NCI-H2171 (cell line): ENCODE measurements at places on chromosomes 2 and 18.

DNA sequence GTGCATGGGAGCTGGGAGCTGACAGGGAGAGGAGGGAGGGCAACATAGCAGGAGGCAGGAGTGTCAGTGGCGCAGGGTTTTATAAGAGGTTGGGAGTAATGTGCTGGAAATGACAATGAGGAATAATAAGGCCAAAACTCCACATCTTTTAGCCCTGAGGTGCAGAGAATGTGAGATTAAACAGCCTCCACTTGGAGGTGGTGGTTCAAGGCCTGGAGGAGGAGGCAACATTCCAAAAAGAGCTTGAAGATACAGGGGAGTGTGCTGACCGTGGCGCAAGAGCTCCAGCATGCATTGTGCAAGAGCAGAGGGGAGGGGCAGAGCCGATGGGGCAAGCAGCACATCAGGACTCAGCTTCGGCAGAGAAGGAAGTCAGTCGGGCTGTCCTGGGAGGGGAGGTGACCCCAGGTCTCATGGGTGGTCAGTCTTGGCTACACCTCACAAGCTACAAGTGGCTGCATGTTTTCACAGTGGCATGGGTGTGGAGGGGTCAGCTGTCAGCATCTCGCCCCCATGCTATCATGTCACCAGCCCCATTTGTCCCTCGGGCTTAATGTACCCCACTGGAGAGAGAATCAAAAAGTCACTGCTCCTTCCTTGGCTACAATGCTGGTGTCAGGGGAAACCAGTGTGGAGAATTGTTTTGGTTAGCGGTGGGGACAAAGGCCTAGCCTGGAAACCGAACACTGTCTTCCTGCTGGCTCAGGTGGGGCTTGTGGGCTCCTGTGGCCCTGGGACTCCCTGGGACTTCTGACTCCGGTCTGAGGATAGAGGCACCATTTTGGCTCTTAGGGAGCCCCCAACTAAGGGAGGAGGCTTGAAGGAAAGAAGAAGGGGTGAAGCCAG is 208.0 kb downstream of the ZFP36L2 start:
- no peak for DNase-seq

- no peak for DNase-seq
These were observed 27.4 kb upstream of the SLC20A1 start for GRCh38 chr2:112618383-112618782.

GRCh38 chr18:23232331-23232730 is 97.0 kb downstream of the CABLES1 start:
- no peak for DNase-seq

DNA sequence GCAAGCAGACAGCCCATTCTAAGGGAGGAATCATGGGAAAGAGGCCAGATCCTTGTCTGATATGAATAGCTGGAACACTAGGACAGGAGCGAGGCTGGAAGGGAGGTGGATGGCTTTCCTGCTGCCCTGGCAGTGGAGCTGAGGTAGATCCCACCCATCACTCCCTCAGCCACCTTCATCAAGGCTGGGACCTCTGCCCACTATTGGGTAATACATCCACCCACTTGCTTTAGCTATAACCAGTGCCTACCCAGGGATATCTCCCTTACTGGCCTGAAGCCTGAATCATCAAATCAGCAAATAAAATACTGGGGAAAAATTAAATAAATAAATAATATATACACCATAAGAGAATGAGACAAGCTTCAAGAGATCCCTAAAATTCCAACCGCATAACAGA is 183.2 kb upstream of the KYNU start:
- no peak for DNase-seq

DNA sequence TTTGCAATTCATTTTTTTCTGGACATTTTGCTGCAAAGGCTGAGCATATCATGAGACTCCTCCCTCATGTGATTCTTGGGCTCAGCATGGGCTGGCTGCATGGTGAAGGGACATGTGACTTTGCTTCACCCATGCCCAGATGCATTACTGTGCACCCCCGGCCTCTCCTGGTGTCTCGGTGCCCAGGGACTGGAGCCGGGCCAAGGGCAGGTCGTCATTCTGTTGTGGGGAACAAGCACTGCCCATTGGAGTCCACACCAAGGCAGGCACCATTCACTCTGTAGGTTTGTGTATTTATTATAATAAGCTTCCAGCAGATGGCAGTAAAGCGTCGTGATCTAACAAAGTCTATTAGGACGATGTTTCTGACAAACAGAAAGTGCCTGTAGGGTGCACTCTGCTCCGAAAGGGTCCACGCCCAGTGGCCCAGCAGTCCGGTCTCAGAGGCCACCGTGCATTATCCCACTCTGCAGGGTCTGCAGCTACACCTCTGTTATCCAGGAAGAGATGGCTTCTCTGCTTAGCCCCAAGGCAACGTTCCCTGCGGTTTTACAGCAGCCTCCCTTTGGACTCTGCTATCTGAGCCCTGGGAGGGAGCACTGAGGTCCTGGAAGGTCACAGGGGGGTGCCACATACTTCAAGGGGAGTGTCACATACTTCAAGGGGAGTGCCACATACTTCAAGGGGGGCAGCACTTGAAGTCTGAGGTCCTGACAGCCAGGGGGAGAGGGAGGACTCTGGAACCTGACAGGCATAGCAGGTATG is 219.6 kb downstream of the TSN start:
- peak; percentile 69 for DNase-seq

- peak; percentile 29 for DNase-seq
These were observed 596.9 kb downstream of the DCC start for GRCh38 chr18:52936931-52937330.

- DNase-seq: peak; percentile 23
These were observed 46.8 kb downstream of the EPG5 start for GRCh38 chr18:45920367-45920766.

DNA sequence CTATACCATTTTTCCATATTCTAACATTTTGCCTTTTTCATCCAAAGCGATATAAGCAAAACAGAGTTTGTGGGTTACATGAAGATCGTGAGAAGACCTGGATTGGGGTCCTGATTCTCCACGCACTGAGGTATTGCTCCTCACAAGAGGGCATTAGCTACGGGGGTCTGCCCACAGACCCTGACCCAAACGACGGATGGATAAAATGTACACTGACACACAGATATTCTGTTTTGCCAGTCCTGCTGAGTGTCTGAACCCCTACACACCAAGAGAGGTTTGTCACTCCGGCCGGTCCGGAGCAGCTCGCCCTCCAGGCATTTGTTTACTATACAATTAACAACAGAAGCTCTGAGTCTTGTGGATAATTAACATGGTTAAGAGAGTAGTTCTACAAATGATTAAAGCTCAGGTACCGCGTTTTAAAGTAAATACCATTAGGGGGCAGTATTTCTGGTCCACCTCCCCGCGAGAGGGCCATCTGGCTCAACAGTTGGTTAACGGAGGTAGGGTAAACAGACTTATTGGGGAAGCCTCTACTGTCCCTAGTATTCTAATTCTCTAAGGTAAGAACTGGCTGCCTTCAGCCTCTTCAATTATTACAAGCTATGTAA is 28.4 kb downstream of the SCYGR8 start:
- no peak for DNase-seq

DNA sequence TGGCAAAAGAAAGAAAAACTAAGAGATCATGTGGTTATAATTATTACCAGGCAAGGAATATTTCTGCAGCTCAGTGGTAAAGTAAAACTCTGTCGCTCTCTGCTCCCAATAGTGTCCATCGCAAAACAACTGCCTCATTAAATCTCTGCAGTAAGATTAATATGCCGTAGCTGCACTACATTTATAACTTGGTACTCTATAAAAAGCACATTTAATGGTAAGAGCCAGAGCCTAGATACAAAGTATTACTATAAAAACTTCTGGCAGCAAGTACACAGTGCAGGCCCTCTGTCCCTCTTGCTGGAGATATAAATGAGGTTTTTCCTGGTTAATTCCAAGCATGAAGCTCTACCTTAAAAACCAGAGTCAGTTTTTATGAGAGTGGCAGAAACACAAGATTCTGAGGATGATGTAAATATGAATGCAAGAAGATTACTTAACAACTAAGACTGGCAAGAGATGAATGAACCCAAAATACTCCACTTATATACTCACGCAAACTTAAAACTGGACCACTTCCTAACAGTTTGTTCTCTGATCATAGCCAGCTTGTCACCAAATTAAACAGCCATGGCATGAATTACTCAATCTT is 25.5 kb downstream of the ZNF521 start:
- no peak for DNase-seq

DNA sequence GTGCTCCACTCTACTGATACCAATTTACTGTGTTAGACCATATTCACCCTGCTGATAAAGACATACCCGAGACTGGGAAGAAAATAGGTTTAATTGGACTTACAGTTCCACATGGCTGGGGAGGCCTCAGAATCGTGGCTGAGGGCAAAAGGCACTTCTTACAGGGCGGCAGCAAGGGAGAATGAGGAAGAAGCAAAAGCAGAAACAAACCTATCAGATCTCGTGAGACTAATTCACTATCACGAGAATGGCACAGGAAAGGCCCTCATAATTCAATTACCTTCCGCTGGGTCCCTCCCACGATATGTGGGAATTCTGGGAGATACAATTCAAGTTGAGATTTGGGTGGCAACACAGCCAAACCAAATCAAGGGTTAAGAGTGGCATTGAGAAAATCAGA is 65.2 kb downstream of the LDLRAD4 start:
- no peak for DNase-seq

- peak; percentile 3 for DNase-seq
These were observed 333.9 kb downstream of the LPIN1 start for GRCh38 chr2:12080360-12080759.

DNA sequence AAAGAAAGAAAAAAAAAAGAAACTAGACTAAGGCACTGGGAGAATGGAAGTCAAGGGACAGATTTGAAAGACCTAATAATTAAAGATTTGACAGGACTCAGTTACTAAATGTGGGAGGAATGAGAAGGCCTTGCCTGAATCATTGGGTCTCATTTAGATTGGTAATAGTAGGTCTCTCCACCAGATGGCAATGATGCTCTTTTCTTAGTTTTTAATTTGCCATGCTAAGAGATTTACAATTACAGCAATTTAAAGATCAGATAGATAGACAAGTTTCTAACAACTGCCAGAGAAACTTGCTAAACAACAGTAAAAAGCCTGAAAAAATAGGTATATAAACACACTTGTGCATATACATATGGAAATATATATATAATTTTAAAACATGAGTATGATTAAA is 153.0 kb downstream of the TMEM247 start:
- peak; percentile 4 for DNase-seq

- DNase-seq: no peak
These were observed 12.5 kb upstream of the HK2 start for GRCh38 chr2:74821177-74822126.

DNA sequence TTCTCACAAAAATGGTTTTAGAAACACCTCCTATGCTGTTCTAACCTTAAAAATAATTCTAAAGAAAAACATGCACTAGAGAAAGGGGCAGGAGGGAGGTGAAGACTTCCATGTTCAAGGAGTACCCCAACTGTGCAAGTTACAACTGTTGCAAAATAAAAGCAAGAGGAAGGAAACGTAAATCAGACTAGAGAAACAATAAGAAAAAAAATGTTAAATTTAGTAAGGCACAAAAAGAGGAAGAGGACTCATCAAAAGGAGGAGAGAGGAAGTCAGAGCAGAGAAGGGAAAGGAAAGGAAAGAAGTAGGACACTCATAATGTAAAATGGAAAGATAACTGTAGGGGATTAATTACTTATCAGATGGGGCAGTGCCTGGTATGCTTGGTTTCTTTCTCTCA is 34.1 kb downstream of the RAPH1 start:
- DNase-seq: no peak

GRCh38 chr2:128286011-128286721 is 32.5 kb downstream of the HS6ST1 start:
- DNase-seq: no peak

DNA sequence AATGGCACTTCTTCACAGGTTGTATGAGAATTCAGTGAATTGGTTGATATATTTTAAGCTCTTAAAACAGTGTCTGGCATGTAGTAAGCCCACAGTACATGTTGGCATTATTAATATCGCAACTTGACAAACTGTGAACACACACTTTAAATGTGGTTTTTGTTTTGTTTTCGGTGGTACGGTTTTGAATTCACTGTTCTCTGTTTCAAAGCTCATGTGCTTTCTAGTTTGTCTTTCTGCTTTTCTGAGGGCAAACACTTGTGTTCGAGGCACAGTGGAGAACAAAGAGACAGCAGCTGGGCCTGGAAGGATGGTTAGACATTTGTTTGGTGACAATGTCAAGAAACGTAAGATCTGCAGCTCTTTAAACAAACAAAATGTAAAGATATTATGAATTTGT is 276.5 kb upstream of the MC4R start:
- no peak for DNase-seq

GRCh38 chr18:629269-630150 is 27.9 kb upstream of the TYMS start:
- DNase-seq: no peak

GRCh38 chr2:44479127-44479887 is 117.6 kb downstream of the CAMKMT start:
- peak; percentile 68 for DNase-seq

DNA sequence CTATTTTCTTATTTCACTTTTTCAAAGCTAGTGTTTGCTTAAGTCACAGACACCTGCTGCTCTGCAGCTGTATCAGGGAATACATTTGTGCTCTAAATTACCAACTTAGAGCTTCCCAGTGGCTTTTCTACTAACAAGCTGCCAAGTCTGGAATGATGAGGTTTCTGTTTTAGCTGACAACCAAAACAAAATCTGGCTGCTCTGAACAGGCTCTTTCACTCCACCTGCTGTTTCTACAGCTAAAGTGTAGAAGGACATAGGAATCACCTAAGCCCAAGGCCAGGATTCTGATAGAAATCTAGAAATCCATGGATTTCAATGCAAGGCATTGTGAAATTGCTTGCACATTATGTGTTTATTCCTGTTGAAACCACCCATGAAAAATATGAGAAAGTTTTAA is 201.2 kb downstream of the SUCLG1 start:
- no peak for DNase-seq

DNA sequence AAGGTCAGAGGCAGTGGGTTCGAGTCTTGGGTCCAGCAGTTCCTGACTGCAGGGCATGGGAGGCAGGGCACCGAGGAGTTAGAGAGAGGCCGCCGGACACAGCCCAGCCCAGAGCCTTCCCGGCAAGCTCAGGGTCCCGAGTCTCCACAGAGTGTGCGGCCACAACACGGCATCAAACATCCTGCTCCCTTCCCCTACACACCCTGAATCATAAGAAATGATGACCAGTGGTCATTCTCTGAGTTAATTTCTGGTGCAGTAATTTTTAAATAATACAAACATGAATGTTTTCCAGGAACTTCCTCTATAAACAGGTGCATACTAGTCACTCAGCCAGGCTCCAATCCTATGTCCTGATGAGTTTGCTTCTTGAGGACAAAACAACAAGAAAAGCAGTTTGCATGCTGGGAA is 118.0 kb downstream of the PXDN start:
- no peak for DNase-seq

DNA sequence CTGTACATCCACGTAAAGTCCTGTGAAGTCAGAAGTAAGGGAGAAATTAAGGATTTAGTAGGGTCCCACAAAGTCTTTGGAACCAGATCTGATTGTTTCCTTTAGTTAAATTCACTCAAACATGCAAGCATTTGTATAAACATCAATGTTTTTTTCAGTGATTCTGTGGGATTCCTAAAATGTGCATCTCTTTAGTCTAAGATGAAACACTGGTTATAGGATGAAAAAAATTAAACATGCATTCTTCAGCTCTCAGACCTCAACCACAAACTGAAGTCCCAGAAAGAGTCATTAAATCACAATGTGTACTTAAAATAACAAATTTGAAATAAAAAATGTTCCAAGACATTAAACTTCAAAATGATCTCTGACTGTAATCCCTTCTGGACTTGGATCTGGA is 76.5 kb upstream of the APCDD1 start:
- DNase-seq: no peak
